ENCODE measurements at places on chromosomes 7 and 10.
A peak's percentile ranks its signal among the peaks of the same experiment; 100 is the strongest.

- DNase-seq, result peak; percentile 28
These were observed at the start of gene FAM171A1 for GRCh38 chr10:15370856-15371701. TSS of gene FAM171A1 (minus strand) at chr10:15371289. CDS start at chr10:15371052, 237 bp downstream.

DNA sequence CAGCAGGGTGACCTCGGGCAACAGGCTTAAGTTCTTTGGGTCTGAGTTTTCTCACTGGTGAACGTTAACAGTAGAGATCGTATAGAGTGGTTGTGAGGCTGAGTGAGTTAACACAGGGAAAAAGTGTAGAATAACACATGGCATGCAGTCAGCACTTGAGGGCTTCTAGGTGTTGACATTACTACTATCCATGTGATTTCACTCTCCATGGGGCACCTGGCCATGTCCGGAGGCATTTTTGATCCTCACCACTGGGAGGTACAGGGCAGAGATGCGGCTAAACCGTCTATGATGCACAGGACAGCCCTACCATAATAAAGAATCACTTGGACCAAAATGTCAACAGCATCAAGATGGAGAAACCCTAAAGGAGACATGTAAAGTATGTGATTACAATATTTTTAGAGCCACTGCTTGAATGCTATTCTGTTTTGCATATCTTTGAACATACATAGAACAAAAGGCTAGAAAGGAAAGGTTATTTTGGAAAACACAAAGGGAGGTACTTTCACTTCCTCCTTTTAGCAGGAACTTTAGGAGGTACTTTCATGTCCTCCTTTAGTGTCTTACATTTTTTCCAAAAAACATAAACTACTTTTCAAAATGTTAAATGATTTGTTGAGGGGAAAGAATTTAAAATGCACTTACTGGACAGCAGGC is 44.3 kb downstream of the NOD1 start:
- no peak for DNase-seq

DNA sequence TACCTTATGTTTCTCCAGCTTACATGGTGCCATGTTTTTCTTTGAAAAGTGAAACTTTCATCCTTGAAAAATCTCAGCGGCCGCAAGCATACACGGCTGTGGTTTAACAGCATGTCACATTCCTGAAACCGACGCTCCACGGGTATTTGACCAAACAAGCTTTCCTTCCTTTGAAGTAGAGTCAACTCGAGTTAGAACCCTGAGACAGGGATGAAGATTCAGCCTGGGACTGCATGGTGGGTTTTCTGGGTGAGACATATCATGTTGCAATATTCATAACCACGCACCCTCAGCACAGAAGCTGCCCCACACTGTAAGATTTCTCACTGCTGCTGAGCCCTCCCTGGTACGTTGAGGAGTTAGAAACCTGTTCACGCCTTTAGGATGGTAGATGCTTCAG is 8.1 kb downstream of the CYP26A1 start:
- DNase-seq, result no peak

DNA sequence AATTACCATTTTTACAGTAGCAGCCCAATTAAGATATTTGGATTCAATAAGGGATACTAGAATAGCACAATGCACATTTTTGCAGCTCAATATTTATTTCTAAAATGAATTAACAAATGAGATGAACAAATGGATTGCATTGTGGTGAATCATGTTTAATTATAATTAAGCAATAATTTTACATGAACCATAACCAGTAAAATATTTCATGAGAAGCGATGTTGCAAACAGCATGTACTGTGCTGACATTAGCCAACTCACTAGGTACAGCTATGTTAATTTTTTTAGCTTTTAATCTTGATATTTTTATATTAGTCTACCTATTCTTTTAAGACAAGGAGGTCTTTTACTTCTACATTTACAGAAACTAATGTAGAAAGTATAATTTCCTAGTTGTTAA is 399.1 kb upstream of the AKR1E2 start:
- DNase-seq, result no peak

- no peak for DNase-seq
These were observed 573.9 kb downstream of the GATA3 start for GRCh38 chr10:8628351-8628750.

- DNase-seq, result no peak
These were observed 5.4 kb downstream of the PPP1R17 start for GRCh38 chr7:31692451-31692850.

DNA sequence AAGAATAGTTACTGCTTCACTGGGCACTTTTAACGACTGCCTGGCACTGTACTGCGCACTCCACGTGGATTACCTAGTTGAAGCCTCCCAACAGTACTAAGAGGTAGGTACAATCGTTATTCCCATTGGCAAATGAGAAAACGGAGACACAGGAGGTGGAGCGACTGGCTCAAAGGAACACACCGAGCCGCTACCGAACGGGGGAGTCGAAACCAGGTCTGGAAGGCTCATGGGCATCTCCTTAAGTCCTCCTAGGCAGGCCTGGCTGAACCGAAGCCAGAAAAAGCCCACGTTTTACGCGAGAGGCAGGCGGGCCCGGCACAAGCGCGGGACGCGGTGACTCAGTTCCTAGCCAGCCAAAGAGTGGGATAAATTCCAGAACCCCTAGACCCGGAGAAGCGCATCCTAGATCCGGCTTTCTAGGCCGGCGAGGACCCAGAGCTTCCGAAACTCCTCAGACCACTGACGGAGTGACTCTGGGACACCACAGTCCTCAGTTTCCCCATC is 472 bp downstream of the PDAP1 start:
- DNase-seq, result no peak

DNA sequence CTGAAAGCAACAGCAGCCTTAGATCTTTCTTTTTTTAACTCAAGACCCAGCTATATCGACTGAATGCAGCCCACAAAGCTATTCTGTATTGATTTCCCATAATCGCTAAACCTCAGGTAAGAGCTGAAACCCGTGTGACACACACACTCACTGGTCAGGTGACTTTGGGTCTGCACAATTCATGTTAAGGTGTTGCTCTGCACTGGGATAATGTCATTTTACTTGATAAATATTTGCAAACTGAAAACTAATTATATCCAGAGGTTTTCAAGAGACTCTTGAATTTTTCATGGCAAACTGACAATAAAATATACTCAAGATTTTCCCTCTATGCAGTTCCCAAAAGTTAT is 33.1 kb downstream of the SCRN1 start:
- no peak for DNase-seq

DNA sequence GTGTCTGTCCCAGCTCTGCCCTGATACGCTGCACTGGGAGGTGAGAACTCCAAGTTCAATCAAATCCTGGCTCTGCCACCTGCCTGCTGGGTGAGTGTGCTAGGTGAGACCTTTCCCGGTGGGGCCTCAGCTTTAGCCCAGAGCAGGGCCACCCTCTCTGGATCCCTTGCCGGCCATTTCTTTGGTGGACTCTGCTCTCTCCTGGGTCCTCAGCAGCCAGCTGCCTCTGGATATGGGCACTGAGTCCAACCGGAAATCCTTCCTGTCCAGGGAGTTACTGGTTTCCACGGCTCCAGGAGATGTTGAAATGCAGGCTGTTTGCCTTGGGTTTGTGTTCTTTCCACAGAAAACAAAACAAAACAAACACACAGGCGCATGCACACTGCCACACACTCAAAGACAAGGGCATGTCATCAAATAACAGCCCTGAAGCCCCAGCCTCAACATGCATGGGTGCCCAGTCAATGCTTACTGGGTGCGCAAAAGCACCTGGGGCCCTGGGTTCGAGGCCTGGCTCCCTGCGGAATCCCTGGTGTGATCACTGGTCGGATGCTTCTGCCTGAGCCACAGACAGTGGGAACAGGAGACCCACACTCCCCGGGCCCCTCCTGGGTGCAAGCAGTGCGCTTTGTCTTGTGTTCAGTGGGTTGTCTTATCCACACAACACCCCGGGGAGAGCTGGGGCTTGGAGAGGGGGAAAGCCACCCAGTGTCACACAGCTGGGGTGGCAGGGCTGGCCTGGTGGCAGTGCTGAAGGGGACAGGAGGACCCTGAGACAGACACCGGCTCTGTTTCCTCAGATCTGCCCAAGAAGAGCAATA is 33.1 kb downstream of the PPIF start:
- DNase-seq, result no peak

- DNase-seq, result no peak
These were observed 5.1 kb downstream of the SORCS3 start for GRCh38 chr10:104646146-104646545.

- DNase-seq, result no peak
These were observed 234.0 kb downstream of the SNX13 start for GRCh38 chr7:17706275-17706674.

GRCh38 chr10:86592413-86592812 is 61.9 kb upstream of the OPN4 start:
- no peak for DNase-seq

- no peak for DNase-seq
These were observed 77.8 kb upstream of the FAM133B start for GRCh38 chr7:92667816-92668535.

GRCh38 chr7:44258865-44259546 is 58.2 kb downstream of the YKT6 start:
- DNase-seq, result no peak

- DNase-seq, result no peak
These were observed 52.9 kb upstream of the HBP1 start for GRCh38 chr7:107115762-107116540.

GRCh38 chr7:140676306-140676705 is 3.6 kb downstream of the ADCK2 start:
- no peak for DNase-seq

DNA sequence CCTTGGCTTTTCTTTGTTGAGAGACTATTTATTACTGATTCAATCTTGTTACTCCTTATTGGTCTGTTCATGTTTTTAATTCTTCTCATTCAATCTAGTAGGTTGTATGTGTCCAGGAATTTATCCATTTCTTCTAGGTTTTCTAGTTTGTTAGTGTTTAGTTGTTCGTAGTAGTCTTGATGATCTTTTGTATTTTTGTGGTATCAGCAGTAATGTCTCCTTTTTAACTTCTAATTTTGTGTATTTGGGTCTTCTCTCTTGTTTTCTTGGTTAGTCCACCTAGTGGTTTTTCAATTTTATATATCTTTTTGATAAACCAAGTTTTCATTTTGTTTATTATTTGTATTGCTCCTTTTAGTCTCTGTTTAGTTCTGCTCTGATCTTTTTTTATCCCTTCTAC is 546.9 kb upstream of the TPK1 start:
- DNase-seq, result no peak

DNA sequence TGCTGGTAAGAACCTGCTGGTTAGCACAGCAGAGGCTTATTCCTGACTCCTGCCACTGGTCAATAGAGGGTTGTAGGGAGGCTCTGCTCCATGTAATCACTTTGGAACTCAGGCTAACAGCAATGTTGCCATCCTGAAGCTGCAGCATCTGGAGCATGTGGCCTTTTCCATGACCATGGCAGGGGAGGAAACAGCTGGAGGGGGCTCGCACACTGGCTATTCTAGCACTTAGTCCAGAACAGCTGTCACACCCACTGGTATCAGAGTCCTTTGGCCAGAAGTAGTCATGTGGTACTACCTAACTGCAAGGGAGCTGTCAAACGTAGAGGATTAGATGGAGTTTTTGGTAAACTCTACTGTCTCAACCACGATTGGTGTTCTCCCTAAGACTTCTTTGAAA is 450.0 kb downstream of the RPS24 start:
- DNase-seq, result no peak

DNA sequence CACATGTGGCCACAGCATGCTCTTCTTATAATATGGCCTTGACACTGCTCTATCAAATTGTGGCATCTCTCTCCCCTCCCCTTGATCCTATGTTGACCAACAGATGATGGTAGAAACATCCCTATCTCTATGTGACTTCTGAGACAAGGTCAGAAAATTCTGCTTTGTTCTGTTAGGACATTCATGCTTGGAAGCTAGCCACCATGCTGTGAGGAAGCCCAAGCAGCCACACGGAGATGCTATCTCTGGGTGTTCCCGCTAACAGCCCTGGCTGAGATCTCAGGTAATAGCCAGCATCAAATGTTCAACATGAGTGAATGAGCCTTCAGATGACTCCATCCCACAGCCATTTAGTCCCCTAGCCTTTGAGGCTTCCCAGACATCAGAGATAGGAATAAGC is 36.8 kb upstream of the CPXM2 start:
- no peak for DNase-seq

GRCh38 chr7:102167254-102167653 is 119.4 kb upstream of the SH2B2 start:
- no peak for DNase-seq

DNA sequence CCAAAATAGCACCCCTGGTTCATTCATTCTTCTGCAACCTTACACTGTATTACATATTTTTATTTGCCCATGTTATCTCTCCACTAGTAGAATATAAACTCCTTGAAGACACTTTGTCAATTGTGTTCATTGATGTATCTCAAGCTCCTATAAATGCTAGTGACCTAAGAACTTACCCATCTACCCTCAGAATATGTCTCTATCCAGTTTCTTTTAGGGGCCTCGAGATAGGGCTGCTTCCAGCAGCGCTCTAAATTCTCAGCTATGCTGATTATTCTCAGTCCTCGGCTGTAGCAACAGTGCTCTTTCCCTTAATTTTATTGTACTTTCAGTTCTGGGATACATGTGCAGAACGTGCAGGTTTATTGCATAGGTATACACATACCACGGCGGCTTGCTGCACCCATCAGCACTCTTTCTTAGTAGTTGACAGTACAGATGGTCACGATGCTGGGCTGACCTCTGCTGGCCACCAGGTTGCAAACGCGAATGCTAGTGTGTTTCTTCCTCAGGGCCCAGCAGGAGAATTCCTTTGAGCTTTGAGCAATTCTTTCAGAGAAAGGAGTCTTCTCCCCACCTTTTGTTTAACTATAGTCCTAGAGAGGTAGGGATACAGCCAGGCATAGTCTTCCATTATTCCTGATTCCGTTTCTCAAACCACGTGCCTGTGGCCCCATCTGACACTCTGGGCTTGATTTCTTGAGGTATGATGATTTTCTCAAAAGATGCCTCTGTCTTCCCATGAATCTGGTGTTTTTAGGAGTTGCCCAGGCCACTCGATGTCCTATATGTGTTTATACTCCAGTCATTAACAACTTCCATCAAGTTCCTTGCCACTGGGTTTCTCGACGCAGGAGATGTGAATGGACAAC is 49.1 kb upstream of the CDC14C start:
- DNase-seq, result no peak

GRCh38 chr10:30842185-30842584 is 189.5 kb downstream of the ZNF438 start:
- DNase-seq, result no peak

GRCh38 chr7:158497627-158498026 is 90.0 kb downstream of the PTPRN2 start:
- DNase-seq, result no peak

GRCh38 chr7:36387435-36388231 is 2.0 kb upstream of the ANLN start:
- no peak for DNase-seq

GRCh38 chr7:45937862-45938261 is 16.8 kb upstream of the IGFBP3 start:
- DNase-seq, result no peak

DNA sequence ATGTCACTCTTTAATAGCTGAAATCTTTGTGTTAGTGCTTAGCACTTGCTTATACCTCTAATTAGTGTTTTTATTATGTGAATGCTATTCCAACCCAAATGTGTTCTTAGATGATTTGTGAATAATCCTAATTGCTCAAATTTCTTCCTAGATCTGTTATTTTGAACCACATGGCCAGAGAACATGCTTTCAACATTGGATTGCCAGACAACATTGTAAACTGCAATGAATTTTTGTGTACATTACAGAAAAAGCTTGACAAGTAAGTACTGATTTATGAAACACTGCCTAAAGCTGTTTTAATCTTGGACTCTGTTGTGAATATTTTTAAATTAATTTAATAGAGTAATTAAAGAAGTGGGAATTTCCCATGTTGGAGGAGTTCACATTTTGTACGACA is 121.1 kb downstream of the ZNF277 start:
- no peak for DNase-seq

All from stimulated activated CD4-positive, alpha-beta T cell treated with anti-CD3 and anti-CD28 coated beads, Interleukin-15, amount 100 ng/mL, for 48 hours (primary cell).